C1 segment of cervical spinal cord (tissue), 14 donors: ENCODE measurements at places on chromosomes 3 and 15.

DNA sequence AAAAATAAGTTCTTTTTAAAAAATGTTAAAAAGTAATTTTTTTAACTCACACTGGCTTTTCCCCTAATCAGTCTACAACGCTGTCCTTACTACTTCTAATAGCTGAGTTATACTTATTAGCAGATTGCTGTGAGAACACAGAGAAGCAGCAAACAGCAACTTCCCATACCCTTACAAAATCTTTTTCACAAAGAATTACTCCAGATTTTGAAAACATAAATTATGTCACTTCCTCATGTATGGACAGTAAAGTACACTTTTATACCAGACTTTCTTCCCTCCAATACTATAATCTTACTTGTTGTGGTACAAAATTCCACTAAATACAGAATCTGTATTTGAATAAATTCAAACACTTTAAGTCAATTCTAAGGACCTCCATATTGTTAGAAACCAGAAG is 2.1 kb downstream of the PHC3 start:
- no peak for DNase-seq

GRCh38 chr3:107446706-107447105 is 69.5 kb downstream of the CCDC54 start:
- no peak for DNase-seq

DNA sequence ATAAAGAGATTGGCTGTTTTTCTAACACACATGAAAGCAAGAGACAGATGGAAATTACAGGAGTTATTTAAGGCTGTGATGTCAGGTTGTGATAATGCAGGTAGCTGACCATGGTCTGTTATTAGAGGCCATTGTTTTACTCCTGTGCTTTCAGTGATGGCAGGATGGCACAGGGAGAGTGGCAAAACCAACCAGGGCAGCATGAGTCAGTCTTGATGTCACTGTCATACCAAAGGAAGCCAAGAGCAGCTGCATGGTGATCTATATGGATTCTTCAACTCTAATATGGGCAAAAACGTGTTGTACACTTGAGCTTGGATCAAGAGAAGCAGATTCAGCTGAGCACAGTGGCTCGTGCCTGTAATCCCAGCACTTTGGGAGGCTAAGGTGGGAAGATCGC is 91.8 kb upstream of the LMOD3 start:
- DNase-seq, result no peak

- no peak for DNase-seq
These were observed 41.2 kb downstream of the SLC6A11 start for GRCh38 chr3:10857235-10857634.

DNA sequence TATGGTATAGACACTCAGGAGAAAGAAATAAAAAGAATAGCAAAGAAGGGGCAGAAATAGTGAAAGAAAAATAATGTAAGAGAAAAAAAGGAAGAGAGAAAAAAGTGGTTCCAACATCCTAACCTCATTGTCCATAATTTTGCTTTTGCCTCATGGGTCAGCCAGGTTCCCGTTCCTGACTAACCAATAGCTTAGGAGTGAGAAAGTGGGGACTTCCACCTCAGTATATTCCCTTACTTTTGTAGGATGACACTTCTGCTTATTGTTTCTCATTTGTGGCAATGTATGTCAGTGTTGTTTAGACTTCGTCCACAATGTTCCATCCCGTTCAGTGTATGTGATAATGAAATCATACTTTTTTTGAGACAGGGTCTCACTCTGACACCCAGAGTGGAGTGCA is 9.3 kb upstream of the SLC12A8 start:
- DNase-seq, result no peak

DNA sequence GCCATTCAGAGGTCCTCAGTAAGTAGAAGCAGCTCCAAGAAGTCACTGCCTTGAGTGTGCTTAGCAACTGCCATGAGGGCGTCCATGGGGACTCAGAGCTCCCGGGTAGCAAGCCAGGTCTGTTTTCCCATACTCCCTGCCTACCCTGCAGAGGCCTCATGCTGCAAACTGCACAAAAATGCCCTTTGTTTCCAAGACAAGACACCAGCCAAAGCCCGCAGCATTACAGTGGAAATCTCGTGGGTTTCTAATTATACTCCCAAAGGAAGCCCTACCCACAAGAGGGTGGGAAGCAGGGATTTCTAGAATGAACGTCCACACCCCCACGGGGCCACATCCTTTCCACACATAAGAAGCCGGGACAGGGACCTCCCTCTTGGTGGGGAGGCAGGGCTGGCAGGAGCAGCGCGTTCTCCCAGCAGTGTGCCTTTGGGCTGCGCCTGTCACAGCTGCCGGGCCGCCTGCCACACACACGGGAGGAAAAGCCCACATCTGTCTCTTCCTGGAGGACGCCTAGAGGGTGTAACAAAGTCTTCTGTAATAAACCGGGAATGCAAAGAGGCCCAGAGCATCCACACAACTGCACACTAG is 31.1 kb downstream of the FAM174B start:
- peak; percentile 49 for DNase-seq

GRCh38 chr3:64332459-64333350 is 107.4 kb upstream of the PRICKLE2 start:
- DNase-seq, result no peak

DNA sequence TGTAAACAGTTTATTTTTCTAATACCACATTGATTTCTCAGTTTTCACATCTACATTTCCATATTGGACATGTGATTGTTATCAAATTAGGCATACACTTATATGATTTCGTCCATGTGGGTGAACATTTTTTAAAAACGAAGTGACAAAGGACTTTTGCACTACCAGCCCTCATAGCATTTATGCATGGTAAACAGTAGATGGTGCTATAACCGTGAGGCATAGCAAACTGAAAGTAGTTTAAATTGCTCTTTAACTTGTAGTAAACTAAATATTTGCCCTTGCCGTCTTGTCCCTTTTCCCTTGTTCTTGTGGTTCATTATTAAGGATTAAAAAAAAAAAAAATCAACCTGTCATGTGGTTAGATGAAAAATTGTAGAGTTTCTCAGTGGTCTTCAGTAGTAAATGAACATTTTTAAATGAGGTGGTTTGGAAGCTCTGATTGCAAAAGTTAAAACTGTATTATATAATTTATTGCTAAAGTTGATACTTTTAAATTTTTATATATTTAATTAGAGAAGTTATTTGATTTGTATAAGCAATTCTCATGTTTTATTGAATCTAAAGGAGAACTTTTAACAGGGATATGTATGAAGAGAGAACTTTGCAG is 24.0 kb downstream of the STX19 start:
- no peak for DNase-seq

GRCh38 chr3:105798381-105798934 is 70.4 kb downstream of the CBLB start:
- DNase-seq, result no peak

DNA sequence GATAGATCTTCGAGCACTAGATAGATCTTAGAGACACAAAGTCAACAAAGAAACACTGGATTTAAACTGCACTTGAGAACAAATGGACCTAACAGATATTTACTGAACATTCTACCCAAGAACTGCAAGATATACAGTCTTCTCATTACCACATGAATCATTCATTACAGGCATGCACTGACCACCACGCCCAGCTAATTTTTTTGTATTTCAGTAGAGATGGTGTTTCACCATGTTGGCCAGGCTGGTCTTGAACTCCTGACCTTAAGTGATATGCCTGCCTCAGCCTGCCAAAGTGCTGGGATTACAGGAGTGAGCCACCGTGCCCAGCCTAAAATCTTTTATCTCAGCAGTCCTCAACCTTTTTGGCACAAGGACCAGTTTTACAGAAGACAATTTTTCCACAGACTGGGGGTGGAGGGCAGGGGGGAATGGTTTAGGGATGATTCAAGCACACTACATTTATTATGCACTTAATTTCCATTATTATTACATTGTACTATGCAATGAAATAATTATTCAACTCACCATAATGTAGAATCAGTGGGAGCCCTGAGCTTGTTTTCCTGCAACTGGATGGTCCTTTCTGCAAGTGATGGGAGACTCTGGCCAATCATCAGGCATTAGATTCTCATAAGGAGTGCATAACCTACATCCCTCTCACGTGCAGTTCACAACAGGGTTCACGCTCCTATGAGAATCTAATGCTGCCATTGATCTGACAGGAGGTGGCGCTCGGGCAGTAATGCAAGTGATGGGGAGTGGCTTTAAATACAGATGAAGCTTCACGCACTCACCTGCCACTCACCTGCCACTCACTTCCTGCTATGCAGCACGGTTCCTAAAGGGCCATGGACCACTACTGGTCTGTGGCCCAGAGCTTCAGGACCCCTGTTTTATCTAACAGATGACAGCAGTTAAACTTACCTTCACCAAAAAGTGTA is 21.7 kb downstream of the CSNK1G1 start:
- DNase-seq, result no peak

GRCh38 chr3:196518966-196519717 is 4.0 kb upstream of the SMCO1 start:
- no peak for DNase-seq

DNA sequence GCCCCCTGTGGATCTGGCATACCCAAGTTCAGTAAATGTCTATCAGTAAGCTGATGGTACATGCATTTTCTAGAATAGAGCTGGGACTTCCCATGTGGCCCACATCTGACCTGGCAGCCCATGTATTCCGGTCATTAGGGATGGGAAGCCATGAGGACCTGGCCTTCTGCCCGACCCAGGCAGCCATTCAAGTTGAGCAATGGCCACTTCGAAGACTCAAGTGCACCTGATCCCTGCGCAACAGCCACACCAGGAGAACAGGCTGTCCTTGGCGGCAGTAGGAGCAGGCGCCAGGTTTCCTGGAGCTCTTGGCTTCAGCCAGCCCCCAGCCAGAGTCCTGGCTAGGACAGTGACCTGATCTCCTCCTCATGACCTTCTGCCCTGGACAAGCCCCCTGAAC is 14.6 kb downstream of the HEMK1 start:
- DNase-seq, result peak; percentile 30

- DNase-seq, result no peak
These were observed 17.4 kb upstream of the AGTR1 start for GRCh38 chr3:148680289-148680688.

- DNase-seq, result no peak
These were observed 19.5 kb downstream of the EIF4E3 start for GRCh38 chr3:71705681-71706080.

DNA sequence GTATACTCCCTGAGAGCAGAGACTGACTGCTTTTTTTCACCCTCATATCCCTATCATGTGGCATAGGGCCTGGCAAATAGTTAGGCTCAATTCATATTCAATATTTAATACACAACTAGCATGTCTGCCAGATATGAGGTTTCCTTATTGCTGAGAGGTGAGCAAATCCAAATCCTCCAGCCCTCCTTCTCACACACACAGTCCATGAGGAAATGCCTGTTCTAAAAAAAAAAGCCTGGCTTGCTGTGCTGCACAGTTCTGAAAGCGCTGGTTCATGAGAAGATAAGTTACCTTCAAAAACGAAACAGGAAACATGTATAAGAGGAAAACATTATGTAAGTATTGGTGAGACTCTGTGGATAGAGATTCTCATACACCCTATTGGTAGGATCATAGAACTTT is 15.5 kb upstream of the ACAP2 start:
- DNase-seq, result no peak

DNA sequence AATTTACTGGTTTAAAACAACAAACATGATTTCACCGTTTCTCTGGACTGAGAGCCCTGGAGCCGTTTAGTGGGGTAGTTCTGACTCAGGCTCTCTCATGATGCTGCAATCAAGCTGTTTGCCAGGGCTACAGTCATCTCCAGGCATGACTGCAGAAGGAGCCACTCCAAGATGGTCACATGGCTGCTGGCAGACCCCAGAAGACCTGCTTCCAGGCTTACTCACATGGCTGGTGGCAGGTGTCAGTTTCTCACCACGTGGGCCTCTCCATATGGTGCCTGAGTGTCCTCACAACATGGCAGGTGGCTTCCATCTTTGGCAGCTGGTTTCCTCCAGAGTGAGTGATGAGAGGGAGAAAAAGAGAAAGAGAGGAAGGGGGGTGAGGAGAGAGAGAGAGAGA is 378.3 kb upstream of the RGMA start:
- no peak for DNase-seq

GRCh38 chr15:78838489-78838888 is 27.2 kb upstream of the ADAMTS7 start:
- DNase-seq, result no peak

DNA sequence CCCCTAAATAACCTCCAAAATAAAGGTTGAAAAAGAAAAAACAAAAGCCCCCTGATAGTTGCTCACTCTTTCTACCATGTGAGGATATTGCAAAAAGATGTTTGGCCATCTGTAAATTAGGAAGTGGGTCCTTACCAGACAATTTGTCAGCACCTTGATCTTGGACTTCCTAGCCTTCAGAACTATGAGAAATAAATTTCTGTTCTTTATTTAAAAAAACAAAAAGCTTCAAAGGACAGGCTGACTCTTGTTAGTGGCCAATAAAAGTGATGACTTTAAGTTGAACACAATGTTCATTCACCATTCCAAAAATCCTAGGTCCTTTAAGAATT is 103.5 kb downstream of the CBLB start:
- no peak for DNase-seq

- no peak for DNase-seq
These were observed 28.9 kb upstream of the KLHL6 start for GRCh38 chr3:183584246-183584913.

- no peak for DNase-seq
These were observed 38.2 kb downstream of the CORO2B start for GRCh38 chr15:68617001-68617400.

DNA sequence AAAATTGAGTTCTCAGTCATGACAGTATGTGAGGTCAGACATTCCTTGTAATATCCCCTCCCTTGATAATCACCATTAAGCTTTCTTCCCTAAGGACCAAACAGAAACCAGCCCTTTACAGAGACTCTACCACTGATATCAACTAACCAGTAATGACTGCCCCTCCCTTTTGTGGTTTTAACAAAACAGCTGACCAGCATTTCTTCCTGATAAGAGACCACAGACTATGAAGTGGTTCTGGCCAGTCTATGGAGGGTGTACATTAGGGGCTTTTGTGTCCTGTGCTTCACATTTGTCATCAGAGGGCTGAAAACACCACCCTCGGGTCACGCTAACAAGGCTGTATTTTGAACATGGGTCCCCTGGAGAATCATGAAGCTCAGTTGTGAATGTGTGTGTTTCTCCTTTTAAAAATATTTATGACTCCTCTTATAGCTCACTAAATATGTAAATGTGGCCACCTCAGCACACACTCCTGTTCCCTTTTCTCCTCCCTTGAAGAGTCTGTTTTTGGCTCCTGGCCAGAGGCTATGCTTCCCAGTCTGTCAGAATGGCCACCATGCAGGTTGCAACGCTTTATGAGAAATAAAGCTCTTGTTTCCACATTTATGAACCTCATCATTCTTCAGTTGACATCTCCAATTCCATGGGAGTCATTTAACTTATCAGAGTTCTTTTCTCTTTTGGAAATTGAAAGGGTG is 239.3 kb downstream of the CPNE4 start:
- DNase-seq, result no peak

GRCh38 chr3:48344867-48345507 is 11.5 kb upstream of the SPINK8 start:
- no peak for DNase-seq
